ENCODE measurements at places on chromosomes 5 and 9.
A peak's percentile ranks its signal among the peaks of the same experiment; 100 is the strongest.

- no peak for DNase-seq
Measured at GRCh38 chr5:176774216-176775171, 35.9 kb upstream of the UNC5A start.

GRCh38 chr5:58460732-58461286 lies 923 bp upstream of the PLK2 start:
- DNase-seq = peak; percentile 16

DNA sequence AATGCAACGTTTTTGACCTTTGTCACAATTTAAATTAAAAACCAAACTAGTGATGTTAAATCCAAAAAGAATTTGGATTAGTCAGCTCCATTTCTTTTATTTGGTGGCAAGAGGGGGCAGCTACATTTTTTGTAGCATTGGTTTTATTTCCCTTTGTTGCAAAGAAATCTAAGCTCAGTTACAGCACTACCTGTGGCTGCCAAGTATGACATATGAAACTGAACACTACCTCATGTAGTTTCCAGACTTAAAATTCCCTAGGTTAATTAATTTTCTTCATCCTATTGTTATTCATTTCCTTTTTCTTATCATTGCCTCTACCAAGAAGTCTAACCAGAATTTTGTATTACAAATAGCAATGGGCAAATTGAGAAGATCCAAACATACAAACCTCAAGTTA lies 393.5 kb downstream of the BRINP1 start:
- no peak for DNase-seq

GRCh38 chr9:136268735-136269134 lies 23.1 kb upstream of the QSOX2 start:
- no peak for DNase-seq

DNA sequence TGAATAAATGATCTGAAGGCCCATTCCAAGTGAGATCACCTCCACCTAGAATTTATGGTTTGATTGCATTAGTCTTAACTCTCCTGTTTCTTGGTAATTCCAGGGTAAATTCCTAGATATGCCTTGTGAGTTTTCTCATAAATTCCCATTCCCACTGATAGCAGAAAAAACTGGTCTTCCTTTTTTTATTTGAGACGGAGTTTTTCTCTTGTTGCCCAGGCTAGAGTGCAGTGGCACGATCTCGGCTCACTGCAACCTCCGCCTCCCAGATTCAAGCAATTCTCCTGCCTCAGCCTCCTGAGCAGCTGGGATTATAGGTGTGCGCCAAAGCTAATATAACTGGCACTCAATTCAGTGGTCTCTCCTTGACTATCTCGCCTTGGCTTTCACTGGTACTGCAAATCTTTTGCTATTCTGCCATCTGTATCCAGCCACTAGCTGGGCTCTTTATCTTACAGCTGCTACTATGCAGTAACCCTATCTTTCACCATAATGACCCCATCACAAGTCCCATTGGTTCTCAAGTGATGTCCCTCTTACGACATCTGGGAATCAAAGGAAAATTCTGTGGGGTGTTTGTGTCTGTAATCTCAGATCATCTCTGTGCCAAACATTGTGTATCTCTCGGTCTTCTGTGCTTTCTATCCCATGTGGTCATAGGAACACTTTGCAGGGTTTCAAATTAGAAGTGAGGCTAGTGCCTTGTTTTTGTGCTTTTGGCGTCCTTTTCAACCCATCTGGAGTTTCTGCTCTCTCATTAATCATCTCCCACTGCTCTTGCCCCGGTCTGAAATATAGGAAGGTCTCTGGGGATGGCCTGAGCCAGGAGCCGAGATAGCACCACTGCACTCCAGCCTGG lies 14.4 kb downstream of the HNRNPK start:
- no peak for DNase-seq

DNA sequence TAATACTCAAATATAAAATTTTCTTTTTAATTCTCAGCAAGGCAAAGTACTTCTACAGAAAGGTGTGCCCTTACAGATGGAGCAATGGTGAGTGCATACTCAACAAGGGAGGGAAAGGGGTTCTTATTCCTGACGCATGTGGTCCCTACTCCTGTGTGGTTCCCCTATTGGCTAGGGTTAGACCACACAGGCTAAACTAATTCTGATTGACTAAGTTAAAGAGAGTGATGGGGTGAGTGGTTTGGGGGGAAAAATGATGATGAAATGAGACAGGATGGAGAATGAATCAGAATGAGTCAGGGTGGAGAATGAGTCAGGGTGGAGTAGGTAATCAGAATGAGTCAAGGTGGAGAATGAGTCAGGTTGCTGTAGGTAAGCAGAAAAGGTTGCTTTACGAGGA lies 22.9 kb upstream of the HMGCS1 start:
- no peak for DNase-seq

DNA sequence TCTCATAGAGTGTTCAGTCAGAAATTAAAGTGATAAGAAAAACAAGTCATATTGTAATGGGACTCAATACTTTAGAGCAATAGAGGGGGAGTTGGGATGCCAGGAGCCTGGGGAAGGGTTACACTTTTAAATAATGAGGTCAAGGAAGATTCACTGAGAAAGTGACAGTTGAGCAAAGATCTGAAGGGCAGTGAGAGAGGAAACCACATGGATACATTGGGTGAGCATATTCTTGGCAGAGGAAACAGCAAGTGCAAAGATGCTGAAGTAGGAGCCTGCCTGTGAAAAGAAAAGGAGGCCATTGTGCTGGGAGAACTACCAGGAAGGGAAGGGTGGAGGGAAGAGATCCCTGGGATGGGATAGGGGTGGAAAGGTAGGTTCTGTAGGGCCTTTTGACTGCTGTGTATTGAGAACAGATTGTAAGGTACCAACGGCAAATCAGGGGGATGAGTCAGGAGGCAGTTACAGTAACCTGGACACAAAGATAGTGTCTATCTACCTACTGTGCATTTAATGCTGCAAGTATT lies 79.4 kb downstream of the PAM start:
- DNase-seq = no peak

GRCh38 chr5:172118891-172119290 lies 69.1 kb downstream of the STK10 start:
- no peak for DNase-seq

GRCh38 chr9:108837530-108837929 lies 18.3 kb downstream of the ACTL7B start:
- DNase-seq = no peak

GRCh38 chr9:136762915-136763648 lies 1.2 kb downstream of the LCN15 start:
- peak; percentile 35 for DNase-seq

- no peak for DNase-seq
Measured at GRCh38 chr9:82255481-82256176, 267.1 kb downstream of the SPATA31D1 start.

DNA sequence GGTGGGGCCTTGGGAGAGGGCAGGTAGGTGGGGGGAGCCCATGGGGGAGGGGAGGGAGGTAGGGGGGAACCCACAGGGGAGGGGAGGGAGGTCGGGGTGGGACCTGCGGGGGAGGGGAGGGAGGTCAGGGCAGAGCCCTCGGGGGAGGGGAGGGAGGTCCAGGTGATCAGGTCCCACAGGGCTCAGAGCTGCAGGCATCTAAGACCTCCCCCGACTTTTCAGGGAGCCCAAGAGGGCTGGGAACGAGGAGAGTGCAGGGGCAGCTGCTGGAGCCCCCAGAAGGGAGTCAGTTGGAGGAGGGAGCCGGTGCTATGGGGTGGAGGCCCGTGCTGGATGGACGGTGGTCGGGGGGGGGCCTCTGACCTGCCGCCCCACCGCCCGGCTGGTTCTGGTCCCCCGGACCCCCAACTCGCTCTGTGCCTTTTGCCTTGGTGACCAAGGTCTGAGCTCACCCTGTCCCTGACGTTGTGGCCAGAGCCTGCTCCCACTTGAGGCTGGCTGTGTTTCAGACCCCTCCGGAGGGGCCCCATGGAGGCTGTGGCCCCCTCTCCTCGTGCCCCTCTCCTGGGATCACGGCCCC lies 31.8 kb downstream of the SLC9A3 start:
- DNase-seq = no peak

- no peak for DNase-seq
Measured at GRCh38 chr9:110160123-110160522, 47.8 kb downstream of the C9orf152 start.

Data from NCI-H526 treated with DMSO at 0.1 percent for 48 hours (cell line).